ENCODE measurements at places on chromosomes 1 and 21.

- DNase-seq, result no peak
Observed at GRCh38 chr1:115832651-115833050, 8.3 kb downstream of the NHLH2 start.

GRCh38 chr1:33624991-33625870, 152.8 kb downstream of the ZSCAN20 start:
- no peak for DNase-seq

GRCh38 chr1:85296980-85297379, 20.5 kb upstream of the BCL10 start:
- no peak for DNase-seq

GRCh38 chr1:162117039-162117774, 47.7 kb downstream of the NOS1AP start:
- peak; percentile 44 for DNase-seq

DNA sequence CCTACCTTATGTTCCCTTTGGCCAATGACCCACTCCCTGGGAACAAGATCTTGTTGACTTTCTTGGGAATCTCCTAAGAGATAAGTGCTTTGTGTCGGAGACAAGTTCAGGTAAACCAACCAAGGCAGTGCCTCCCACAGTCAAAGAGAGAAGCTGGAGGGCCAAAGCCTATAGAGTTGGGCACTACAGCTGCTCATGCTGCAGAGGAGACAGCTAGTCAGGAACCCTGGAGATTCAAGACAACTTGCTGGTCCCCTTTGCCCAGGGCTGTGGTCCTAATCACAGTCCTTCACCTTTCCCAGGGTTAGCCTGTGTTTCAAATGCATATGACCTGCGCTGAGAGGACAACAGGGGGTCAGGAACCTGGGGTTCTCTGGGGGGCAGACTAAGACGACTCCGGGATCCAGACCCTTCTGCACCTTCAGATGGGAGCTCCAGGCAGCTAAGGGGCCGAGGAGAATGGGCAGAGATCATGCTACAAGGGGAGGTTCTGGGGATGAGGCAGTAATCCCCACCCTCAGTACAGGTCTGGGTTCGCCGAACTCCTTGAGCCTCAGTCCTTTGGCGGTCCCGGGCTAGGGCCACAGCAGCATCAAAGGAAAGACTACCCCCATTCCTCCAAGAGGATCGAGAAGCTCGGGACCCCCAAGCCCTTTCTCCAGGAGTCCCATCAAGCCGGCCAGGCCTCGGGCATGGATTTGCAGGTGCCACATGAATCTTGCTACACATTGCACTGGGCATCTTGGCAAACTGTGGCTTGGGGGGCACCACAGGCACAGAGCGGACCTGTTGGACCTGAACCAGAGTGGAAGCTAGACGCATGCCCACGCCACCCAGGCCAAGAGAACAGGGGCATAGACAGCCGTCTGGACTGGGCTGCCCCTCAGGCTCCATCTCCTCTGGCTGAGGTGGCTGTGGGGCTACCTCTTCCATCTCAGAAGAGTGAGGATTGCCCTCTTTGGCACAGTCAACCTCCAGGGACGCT, 2.0 kb upstream of the USF1 start:
- DNase-seq, result no peak

DNA sequence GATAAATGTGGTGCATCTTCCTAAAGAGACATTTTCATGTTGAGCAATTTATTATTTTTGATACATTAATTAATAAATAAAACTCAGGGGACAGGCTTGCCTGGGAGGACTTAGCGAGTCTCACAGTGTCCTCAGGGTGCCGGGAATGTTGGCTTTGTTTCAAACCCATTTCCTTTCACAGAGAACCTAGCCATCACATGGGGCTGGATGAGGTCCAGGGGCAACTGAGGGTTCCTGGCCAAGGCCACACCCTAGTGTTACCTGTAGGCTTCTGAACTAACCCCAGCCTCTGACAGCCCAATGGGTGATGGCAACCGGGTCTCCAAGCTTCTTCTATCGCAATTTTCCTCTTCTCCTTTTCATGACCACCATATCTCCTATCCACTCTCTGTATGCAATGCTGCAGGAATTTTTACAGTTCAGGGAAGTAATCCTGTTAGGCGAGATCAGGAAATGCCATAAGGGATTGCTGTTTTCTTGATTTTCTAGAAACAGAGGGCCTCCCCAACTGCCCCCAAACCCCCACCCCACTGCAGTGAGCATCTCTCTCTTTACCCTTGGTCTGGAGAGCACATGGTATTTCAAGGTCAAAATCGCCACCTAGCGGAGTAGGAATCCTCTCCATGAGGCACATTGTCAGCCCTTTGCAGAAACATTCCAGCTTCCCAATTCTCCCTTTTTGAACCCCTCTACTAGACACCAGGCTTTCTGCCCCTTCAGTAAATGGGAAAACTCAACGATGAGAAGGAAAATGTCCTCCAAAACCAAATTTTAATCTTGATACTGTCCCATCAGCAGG, 22.1 kb upstream of the SMYD3 start:
- no peak for DNase-seq

DNA sequence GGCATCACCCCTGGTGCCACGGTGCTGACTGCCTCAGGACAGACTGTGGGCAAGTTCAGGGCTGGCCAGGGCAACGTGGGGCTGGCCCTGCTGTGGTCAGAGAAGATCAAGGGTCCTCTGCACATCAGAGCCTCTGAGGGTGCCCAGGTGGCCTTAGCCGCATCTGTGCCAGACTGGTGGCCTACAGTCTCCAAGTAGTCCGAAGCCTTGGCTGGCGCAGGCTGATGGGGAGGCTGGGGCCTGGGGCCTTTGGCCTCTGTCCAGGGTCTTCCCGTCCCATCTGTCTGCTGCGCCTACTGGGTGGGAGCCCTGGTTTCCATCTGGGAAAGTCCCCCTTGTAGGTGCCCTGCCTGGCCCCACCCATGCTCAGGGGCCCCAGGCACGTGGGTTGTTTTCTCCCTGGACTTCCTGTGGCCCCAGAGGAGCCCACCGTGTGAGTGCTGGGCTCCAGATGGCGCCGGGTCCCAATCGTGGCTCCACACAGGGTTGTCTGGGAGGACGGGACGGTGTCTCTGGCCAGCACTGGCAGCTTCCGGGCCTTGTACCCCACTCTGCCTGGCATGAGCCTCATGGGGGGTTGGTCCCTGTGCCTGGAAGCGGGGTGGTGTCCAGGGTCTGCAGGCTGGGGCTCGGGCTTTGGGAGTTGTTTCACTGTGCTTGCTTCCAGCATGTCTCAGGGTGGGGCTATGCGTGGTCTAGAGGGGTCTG, 9.9 kb downstream of the IBA57 start:
- DNase-seq, result no peak

- no peak for DNase-seq
Observed at GRCh38 chr1:77542813-77543420, 139.5 kb downstream of the ZZZ3 start.

DNA sequence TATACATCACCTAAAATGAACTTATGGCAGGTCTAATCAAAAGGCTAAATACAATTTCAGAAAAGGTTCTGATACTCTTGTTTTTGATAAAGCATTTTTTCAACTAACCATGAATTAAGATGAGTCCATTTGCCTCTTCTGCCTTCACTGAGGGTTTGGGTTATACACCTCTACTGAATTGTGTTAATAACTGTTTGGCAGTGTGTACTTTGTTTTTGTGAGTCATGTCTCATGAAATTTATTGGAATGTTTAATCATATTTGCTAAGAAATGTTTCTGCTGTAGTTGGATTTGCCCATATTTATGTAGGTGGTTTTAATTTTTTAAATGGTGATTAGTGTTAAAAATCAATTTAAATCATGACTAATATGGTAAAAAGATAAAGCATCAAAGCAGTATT, 190.5 kb downstream of the HS2ST1 start:
- no peak for DNase-seq

- no peak for DNase-seq
Observed at GRCh38 chr1:11447903-11448302, 31.1 kb upstream of the DISP3 start.

- DNase-seq, result no peak
Observed at GRCh38 chr1:41739061-41739955, 179.4 kb downstream of the HIVEP3 start.

- DNase-seq, result no peak
Observed at GRCh38 chr1:205948039-205948438, 4.8 kb upstream of the SLC26A9 start.

DNA sequence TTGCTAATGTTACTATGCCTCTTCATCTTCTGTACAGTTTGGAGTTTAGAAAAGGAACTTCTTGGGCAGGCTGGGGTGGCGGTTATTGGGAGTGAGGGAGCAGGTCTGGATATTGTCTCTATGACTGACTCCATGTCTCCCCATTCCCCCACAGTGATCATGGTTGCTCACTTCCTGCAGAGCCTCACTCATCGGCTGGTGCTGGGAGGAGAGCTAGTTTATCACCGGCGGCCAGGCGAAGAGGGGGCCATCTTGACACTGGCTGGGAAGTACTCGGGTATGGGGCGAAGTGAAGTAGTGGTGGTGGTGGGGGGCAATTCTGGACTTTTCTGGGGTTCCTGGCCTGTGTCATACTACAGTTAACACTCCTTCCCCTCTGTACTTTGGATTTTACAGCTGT, 2.2 kb downstream of the TOMM40L start:
- no peak for DNase-seq

GRCh38 chr1:56434025-56434424, 145.3 kb downstream of the PLPP3 start:
- no peak for DNase-seq

GRCh38 chr1:246591504-246591903, 25.2 kb downstream of the CNST start:
- DNase-seq, result no peak

GRCh38 chr21:37188825-37189224, 78.3 kb downstream of the VPS26C start:
- no peak for DNase-seq

- no peak for DNase-seq
Observed at GRCh38 chr1:113930499-113931161, 1.5 kb downstream of the HIPK1 start.

- DNase-seq, result no peak
Observed at GRCh38 chr1:7247791-7248548, 462.7 kb downstream of the CAMTA1 start.

GRCh38 chr21:24658926-24659325, 948.4 kb downstream of the MRPL39 start:
- no peak for DNase-seq

DNA sequence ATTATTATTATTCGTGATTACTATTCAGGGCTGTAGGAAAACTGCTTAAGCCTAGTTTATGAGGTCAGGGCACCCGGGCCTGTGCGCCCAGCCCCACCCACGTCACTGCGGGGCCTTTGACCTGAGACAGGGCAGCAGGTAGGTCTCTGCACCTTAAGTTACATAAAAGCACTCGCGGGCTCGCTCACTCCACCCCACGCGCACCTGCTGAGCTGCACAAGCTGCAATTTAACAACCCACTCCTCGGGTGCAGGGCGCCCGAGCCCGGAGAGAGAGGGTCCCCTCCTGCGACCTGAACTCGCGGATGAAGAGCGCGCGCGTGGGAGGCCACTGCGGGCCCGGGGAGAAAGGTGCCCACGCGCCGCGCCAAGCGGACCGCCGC, 477 bp downstream of the ICMT start:
- DNase-seq, result no peak

DNA sequence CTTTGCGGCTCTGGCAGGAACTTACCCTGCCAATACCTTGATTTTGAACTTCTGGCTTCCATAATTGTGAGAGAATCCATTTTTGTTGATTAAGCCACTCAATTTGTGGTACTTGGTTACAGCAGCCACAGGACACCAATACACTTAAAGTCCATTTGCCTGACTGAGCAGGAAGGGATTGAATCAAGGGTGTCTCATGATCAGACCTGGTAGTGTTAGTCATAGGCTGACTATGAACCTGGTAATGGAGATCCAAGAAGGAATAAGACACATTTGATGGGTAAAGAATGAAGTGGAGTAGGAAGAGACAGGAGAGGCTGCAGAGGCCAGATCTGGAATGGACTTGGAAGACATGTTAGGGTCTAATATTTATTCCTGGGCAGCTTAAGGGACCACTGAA, 31.2 kb upstream of the MAP1LC3C start:
- DNase-seq, result no peak

- no peak for DNase-seq
Observed at GRCh38 chr21:45127937-45128336, 53.6 kb downstream of the ADARB1 start.

GRCh38 chr1:98053471-98054366, 132.9 kb upstream of the DPYD start:
- peak; percentile 70 for DNase-seq

GRCh38 chr1:187477535-187477934, 648.8 kb downstream of the PLA2G4A start:
- DNase-seq, result no peak

- DNase-seq, result no peak
Observed at GRCh38 chr1:158689110-158689509, 2.6 kb upstream of the SPTA1 start.

DNA sequence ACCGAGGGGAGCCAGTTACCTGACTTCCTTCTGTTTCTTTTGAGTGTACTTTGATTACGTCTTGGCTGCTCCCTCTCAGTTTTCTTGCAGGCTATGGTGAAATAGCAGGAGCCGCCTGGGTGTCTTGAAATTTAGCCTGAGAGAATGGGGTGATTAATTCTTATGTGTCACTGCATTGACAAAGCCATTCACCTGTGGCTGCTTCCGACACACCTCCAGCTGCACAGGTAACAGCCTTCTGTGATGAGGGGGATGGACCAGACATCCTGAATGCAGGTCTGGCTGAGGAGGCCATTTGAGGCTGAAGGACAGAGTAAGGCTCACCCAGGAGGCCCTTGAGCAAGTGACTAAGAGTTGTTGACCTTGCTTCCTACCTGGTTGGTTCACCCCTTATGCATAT, 16.5 kb downstream of the CACNA1E start:
- no peak for DNase-seq

DNA sequence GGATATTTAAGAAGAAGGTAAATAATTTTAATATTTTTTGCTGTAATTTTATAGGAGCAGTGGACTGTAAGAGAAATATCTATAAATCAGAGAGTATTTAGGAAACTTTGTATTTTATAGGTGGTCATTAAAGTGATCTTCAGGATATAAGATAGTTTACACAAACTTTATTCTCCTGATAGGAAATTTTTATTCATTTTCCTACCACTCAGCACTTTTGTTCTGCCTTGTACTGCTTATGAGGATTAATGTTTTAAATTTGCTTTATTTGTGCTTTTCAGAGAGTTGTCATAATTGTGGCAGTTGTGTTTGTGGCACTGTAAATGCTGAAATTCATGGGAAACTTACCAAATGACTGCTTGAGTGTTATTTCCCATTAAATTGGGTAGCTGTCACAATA, 29.7 kb downstream of the UHMK1 start:
- DNase-seq, result no peak

DNA sequence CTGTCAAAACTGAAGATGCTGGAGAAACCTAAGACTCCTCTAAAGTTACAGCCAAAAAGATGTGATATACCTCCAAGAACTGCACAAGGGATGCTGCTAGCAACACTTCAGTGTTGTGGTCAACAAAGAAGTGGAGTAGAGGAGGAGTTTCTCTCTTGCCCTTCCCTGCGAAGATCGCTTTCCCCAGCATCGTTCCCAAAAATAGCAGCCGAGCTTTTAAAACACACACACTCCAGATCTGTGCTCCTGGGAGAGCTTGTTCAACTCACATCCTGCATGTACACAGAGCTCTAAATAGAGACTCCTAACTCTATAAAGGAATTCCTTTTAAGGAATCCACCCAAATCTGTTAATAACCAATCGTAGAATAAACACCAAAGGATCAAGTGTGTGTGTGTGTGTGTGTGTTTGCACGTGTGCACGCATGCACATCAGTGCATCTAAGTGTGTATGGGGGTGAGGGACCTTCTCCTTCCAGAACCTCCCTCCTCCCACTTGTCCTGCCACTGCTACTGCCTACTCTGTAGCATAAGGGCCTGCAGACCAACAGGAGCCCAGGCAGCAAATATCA, 58.5 kb downstream of the PSMG1 start:
- no peak for DNase-seq
